Stimulated activated CD8-positive, alpha-beta memory T cell treated with anti-CD3 and anti-CD28 coated beads, Interleukin-7, amount 100 ng/mL, for 48 hours (primary cell): ENCODE measurements at places on chromosomes 16 and 17.
A peak's percentile ranks its signal among the peaks of the same experiment; 100 is the strongest.

DNA sequence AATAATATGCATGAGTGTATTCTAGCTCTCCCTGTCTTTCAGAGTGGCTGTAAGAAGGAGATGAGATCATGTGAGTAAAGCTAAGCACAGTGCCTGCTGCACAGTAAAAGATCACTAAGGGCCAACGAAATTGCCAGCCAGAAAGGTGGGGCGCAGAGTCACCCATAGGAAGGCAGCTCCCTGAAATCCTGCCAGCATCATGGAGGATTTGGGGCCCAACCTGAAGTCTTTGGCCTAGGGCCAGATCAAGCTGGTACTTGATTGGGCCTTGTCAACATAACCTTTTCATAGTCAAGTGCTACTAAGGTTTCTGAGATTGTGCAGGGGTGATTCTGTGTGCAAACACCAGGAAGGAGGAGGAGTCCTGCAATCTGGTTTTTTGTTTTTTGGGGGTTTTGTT is 16.5 kb downstream of the SCNN1B start:
- no peak for DNase-seq

- DNase-seq, result no peak
Observed at GRCh38 chr16:51407199-51407598, 256.1 kb upstream of the SALL1 start.

GRCh38 chr16:83306961-83307593 is 500.7 kb upstream of the HSBP1 start:
- no peak for DNase-seq

GRCh38 chr17:74097450-74098135 is 105.9 kb upstream of the RPL38 start:
- no peak for DNase-seq

DNA sequence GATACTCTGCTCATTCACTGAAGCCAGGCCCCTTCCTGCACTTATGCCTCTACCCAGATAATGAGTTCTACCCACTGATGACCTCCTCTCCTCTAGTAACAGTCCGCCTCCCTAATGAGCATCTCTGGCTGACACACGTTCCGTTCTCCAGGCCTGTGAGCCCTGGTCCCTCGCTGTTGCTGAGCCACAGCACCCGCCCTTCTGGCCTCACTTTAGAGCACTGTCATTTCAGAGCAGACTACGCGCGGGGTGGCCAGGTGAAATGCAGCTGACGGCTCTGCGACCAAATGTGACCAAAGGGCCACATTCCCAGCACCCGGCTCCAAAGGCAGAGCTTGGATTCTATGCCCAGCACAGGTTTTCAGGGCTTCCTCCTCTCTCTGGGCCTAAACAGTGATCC is 13.8 kb downstream of the PSMD3 start:
- DNase-seq, result no peak

DNA sequence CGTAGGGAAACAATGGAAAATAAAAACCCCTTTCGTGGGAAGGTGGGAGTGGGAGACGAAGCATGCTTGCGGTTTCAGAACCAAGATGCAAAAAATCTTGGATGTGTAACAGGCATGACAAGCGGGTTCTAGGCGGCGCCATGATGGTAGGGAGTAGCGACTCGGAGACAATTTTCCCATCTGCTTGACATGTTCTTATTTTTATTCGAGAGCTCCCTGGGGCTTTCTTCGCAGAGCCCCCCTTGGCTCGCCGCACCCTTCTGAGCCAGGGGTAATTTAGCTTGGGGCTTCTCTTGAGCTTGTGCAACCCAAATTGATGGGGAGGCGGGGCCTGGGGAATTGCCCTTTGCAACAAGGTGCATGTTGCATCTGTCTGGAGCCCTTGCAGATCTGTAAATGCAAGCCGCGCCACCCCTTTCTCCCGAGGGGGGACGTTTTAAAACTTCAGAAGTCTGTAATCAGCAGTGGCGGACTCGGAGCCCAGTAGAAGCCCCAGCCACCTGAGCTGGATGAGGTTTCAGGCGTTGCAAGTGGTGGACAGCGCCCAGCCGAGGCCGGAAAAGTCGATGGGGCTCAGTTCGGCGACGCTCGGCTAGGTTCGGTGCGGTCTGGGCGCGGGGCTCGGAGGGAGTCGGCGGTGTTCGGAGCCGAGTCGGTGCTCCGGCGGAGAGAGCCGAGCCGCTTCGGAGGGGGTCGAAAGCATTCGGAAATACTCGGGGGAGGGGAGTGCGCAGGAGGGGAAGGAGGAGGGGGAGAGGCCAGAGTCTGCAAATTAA is 2.9 kb downstream of the GNAO1 start:
- DNase-seq, result peak; percentile 54

DNA sequence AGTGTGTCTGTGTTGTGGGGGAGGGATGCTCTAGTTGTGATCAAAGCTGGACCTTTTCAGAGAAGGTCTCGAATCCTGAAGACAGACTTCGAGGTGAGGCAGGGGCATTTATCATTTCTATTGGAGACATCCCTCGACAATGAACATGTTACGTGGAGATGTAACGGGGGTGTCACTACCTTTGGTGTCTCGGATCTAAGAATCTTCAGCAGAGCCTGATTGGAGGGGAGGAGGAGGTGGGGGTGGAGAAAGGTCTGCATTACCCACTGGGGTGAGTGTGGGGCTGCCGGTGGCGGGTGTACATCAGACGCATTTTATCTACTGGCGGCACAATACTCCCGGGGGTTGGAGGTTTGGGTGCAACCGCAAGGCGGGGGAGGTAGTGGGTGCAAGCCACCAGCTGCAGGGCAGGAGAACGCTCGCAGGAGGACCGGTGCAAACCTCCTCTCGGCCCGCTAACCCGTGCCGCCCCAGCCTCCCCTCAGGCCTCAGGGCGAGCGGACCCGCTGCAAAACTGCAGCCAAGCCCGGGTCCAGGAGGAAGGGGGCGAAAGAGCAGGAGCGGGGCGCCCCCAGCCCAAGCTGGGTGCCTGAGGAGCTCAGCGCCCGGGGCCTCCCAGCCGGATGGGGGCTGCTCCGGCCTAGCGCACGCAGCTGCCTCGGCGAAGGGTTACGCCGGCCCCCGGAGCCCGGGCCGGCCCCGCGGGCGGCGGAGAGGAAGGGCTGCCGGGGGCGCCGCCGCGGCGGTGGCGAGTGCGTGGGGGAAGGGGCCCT is 735 bp downstream of the ZNF652 start:
- peak; percentile 38 for DNase-seq

GRCh38 chr16:72649254-72649944 is 398.5 kb downstream of the ZFHX3 start:
- no peak for DNase-seq

- no peak for DNase-seq
Observed at GRCh38 chr16:89618109-89618998, 4.9 kb downstream of the DPEP1 start.

- DNase-seq, result peak; percentile 3
Observed at GRCh38 chr16:57374067-57374534, 1.8 kb downstream of the CX3CL1 start.

GRCh38 chr17:66275651-66276050 is 26.8 kb upstream of the PRKCA start:
- no peak for DNase-seq

DNA sequence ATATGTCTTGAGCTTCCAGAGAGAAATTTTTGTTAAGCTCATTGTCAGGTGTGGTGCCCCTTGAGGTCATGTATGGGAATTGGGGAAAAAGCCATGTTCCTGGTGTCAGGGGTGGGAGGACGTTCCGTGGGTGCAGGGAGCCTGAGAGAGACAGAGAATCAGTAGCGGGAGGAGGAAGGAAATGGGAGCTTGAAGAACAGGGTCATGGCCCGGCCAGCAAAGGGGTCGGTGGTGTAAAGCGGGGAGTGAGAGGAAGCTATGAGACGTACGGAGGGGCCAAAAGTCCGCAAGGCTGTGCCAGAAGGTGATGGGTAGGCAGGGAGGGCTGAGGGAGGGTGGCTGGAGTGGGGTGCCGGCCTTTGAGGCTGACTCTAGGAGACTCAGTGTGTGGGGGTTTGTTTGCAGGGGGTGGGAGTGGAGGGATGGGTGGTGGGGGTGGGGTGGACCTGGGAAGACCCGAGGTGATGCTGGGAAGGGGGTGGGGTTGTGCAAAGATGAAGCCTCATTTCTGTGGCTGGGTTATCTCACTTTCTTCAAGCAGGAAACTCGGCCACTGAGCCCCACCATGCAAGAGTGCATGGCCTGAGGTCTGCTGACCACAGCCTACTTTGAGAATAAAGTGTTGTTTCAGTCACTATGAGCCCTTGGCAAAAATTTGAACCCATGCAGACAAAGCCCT is 63.6 kb downstream of the PLCG2 start:
- DNase-seq, result no peak

DNA sequence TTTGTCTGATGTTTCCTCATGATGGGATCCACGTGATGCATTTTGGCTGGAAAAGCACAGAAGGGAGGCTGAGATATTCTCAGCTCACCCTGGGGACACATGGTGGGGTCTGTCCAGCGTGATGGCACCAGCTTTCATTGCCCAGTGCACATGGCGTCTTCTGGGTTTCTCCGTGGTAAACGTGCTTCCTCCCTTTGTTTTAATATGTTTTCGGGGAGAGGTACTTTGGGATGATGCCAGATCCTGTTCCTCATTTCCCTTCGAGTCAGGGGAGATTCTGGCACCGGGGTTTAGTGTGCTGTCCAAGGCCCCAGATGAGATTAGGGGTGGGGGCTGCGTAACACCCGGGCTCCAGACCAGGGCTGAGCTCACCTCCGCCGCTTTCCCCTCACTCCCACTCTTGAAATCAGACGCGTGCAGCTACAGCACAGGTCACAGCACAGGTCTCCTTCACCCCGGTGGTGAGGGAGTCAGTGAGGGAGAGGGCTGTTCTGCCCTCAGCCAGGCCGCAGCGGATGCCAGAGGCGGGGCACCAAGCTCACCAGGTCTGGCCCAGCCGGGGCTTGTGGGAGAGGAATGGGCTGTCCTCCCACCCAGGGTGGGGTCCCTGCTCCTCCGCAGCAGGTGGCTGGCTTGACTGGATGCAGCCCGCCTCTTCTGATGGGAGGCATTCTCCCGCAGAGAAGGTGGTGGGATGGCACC is 33.9 kb downstream of the COX4I1 start:
- no peak for DNase-seq

- peak; percentile 94 for DNase-seq
Observed at GRCh38 chr17:7023576-7024401, 939 bp downstream of the BCL6B start.

DNA sequence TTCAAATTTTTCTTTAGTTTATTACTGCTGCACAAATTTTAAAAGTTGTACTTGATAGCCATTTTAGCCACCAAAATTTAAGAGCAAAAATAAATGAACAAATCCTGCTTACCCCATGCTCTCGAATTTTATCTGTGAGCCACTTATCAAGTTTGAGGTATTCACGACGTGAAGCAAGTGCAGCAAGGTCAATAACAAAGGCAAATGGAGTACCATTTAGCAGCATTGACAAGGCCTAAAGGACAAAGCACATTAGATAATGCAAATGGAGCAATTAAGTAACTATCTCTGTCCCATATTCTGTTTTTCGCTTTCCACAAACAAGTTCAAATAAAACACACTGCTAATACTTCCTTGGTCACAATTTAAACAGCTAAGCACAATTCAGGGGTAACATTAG is 54.7 kb downstream of the CNOT1 start:
- DNase-seq, result no peak

GRCh38 chr17:79087428-79088143 is 13.0 kb downstream of the ENGASE start:
- peak; percentile 46 for DNase-seq

GRCh38 chr17:72696156-72696555 is 396.3 kb downstream of the SLC39A11 start:
- DNase-seq, result no peak

DNA sequence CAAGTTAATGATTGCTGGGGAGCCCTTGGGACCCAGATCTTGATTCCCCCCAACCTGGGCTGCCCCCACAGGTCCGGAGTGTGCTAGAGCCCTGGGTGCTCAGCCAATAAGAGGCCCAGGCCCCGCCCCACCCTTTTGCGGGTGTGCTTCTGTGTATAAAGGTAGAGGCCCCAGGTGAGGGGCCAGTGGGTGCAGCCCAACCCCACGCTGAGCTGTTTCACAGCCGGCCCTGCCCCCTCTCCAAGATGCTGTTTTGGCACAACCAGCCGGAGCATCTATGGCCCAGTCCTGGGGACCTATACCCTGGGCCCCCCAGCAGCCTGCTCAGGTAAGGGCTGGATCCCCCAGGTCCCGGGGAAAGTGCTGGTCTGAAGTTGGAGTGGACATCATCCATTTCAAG is 11.8 kb upstream of the STAC2 start:
- DNase-seq, result no peak

DNA sequence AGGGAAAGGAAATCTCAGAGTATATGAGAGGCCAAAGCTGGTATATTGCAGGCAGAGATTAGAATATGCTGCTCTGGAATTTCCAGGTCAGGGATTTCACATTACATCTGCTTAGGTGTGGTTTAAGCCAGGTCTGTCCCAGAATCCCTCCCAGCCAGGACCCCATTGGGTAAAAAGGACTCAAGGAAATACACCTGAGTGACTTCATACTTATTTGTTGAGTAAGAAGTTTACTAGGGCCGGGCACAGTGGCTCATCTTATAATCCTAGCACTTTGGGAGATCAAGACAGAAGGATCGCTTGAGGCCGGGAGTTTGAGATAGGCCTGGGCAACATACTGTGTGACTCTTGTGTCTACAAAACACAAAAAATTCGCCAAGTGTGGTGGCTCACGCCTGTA is 7.2 kb downstream of the PIPOX start:
- no peak for DNase-seq

DNA sequence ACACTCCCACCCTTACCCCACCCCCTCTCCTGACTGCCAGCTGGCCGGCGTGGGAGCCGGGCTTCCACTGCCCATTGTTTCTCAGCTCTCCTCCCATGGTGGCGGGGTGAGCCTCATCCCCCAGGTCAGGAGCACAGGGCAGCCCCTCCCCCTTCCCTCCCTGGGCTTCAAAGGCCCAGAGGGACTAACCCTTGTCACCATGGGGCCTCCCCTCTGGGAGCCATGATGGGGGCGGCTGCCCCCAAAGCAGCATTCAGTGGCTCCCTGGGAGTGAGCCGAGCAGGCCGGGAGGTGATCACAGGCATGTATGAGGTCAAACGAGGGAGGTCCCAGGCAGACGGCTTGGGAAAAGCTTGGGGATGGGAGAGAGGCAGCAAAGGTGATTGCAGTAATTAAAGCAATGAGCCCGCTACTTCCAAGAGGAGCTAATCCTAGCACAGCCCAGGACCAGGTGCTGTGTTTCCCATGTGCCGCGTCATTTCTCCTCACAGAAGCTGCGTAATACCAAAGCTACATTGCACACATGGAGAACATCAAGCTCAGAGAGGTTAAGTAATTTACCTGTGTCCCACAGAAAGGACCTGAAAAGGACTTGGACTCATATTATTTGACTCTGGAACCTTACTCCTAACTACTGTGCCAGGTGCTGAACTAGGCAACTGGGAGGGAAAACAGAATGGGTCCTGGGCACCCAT is 24.5 kb downstream of the CDK5RAP3 start:
- no peak for DNase-seq

GRCh38 chr16:27378871-27379481 is 23.0 kb upstream of the IL21R start:
- DNase-seq, result no peak

GRCh38 chr17:75542229-75542628 is 16.7 kb downstream of the LLGL2 start:
- DNase-seq, result no peak

DNA sequence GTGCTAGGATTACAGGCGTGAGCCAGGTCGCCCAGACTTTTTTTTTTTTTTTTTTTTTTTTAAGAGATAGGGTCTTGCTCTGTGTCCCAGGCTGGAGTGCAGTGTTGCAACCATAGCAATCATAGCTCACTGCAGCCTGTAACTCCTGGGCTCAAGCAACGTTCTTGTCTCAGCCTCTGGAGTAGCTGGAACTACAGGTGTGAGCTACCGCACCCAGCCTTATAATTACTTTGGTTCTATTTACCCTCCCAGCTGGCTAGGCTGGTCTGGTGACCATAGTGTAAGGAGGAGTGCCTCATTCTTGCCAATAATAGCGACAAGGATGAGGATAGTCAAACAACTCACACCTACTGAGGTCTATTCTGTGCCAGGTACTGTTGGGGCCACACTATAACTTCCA is 39.6 kb upstream of the USP7 start:
- no peak for DNase-seq
